ENCODE measurements at places on chromosomes 6 and 20.
A peak's percentile ranks its signal among the peaks of the same experiment; 100 is the strongest.

DNA sequence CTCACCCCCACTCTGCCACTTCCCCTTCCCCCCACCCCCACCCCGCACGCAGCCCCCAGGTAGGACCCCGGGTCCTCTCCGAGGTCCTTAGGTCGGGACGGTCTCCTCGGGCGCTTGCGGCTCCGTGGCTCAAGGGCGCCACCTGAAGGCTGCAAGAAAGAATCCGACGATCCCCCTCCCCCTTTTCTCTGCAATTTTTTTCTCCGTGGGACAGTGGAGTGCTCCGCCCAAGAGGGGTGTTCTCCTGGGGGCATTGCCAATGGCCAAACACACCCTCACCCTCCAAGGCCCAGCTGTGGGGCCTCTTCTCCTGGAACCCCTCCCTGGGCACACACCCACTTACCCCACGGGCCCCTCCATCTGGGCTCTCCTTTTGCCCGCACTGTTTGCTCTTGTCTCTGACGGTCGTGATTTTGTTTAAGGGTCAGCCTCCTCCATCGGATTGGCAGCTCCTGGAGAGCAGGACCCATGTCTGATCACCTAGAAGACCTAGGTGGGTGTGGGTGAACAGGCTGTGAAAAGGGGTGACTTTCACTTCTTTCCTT lies 1.1 kb upstream of the TMEM74B start:
- peak; percentile 33 for DNase-seq

GRCh38 chr20:10735195-10735949 lies 61.6 kb upstream of the JAG1 start:
- no peak for DNase-seq

DNA sequence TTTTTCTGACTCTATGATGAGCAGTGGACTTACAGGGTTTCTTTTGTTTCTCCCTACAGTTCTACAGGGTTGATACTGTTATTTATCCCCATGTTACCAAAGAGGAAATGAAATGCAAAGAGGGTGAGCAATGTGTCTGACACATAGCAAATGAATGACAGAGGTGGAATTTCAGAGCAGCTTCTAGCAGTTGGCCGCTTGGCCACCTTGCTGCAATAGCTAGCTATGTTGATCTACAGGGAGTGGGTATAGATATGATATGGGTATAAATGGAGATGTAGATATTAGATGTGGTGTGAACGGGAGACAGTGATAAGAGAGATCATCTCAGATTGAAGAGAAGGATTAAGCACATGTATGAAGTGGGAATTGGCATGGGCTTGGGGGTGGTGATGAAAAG lies 10.9 kb upstream of the SLC22A3 start:
- peak; percentile 44 for DNase-seq

- no peak for DNase-seq
Measured at GRCh38 chr6:111068866-111069234, 18.5 kb upstream of the SLC16A10 start.

DNA sequence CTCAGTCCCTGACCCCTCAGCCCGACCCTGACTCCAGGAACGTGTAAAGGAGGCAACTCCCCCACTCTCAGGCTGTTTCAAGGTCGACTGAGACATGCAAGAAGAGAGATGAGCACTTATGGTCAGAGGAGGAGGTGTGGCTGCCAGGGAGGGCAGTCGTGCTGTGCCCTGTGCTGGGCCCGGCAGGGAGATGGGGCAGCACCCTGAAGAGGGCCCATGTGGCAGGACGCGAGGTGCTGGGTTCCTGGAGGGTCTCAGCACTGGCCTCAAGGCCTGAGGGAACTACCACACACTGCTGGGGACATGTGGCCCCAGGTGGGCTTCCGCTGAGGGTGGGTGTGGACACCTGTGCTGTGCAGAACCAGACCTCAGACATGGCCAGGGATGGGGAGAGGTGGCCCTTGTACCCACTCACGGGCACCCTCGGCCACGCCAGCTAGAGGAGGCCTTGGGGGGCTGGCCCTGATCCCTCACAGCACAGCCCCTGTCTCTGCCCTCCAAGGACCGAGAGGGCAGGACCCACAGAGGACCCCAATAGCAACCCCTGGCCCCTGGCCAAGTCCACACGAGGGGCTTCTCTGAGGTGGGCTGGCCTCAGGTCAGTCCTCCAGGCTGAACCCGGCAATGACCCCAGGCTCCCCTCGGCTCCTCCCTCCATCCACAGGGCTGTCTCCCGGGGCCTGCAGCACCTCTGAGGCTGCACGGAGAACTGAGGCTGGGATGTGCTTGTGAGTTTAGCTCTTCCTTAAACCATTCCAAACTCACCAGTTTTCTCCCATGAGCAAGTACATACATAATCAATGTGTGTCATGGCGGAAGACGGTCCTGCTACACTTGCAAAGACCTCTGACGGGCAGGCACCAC lies 8.7 kb downstream of the SLC2A4RG start:
- DNase-seq, result no peak

DNA sequence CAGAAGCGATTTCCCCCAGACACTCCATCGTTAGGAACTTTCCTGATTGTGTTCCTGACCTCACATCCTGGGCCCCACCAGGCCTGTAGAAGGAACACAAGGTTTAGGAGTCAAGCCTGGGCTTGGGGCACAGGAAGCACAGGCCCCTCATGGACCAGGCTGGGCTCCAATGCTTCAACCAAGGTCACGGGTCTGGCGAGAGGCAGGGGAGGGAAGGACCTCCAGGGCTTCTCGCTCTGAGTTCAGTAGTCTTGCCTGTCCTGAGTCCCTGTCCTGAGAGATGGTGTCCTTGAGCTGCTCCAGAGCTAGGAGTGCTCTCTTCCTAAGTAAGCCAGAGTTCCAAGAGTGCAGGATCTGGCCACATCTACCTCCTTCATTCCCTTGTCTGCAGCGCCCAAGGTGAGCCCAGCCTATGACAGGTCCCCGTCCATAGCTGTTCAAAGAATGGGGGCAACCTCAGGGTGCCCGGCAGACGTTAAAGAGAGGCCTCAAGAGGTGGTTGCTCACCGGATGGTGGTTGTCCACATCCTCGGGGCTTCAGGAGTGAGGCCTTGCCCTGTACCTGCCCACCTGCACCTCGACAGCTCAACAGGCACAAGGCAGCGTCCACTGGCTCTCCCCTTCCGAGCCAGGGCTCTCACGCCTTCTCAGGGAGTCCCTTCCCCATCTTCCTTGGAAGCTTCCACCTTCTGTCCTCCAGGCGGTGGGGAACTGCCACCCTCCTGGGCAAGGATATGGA lies 1.6 kb upstream of the TUBB1 start:
- DNase-seq, result no peak

- no peak for DNase-seq
Measured at GRCh38 chr6:108361312-108361932, 66.6 kb downstream of the AFG1L start.

GRCh38 chr6:163904186-163904585 lies 489.7 kb downstream of the QKI start:
- DNase-seq, result no peak

- peak; percentile 97 for DNase-seq
Measured at GRCh38 chr20:32474967-32475811, 109.9 kb downstream of the NOL4L start.

DNA sequence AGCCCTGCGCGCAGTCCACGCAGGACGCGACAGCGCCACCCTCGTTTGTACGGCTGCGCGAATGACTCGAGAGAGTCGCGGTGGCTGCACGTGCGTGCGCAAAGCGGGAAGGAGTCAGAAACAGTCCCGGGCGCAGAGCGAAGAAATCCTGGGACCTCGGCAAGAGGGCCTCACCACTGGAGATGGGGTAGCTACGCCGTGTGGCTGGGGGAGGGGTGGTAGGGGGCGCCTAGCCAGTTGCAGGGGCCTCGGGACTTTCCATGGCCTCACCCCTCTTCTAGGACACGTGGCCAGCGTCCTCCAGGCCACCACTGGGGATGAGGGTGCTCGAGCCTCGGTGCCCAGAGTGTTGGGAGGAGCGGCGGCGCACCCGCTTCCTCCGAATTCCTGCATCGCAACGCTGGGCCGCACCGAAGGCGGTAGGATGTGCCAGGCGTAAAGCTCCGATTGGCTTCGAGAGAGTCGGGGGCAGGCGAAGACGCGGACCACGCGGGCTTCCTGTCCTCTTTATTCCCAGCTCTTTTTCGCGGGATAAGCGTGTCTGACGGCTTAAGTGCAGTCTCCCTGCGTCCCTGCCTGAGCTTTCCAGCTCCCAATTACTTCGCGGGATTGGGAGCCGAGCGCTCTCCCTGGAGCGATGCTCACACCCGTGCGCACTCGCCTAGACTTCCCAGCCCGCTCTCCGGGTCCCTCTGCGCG lies 38.7 kb downstream of the NCR2 start:
- no peak for DNase-seq

GRCh38 chr6:42045538-42046460 lies 4.5 kb upstream of the TAF8 start:
- peak; percentile 86 for DNase-seq

GRCh38 chr20:533526-533925 lies 10.1 kb downstream of the CSNK2A1 start:
- DNase-seq, result no peak

- peak; percentile 81 for DNase-seq
Measured at GRCh38 chr20:57346477-57346876, 4.6 kb upstream of the RAE1 start.

DNA sequence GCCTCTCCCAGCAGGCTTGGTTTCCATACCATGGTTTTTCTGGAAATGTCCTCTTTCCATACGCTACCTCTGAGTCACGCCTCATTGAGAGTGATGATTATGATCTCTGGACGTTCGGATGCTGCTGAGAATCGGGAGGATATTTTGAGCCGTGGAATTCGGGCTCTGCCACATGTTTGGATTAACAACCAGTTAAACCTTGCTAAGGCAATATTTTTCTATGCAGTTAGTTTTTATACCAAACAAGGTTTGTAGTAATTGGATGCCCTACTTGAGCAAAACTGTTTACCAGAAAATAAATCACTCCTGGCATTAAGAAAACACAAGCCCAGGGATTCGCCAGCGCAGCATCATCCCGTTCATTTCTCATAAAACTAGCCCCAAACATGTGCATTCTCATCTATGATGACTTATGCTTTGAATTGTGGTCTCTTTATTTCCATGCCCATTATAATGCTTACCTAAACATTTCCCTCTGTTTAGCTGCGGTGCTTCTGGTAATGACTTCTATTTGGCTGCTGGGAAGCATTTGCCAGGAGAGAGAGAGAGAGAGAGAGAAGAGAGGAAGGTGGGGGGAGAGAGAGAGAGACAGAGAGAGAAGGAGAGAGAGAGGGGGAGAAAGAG lies 198.9 kb downstream of the CLIC5 start:
- DNase-seq, result no peak

- DNase-seq, result peak; percentile 87
Measured at GRCh38 chr20:62776692-62777527, 19.4 kb upstream of the MRGBP start.

- DNase-seq, result no peak
Measured at GRCh38 chr6:38192011-38192410, 372.5 kb downstream of the ZFAND3 start.

DNA sequence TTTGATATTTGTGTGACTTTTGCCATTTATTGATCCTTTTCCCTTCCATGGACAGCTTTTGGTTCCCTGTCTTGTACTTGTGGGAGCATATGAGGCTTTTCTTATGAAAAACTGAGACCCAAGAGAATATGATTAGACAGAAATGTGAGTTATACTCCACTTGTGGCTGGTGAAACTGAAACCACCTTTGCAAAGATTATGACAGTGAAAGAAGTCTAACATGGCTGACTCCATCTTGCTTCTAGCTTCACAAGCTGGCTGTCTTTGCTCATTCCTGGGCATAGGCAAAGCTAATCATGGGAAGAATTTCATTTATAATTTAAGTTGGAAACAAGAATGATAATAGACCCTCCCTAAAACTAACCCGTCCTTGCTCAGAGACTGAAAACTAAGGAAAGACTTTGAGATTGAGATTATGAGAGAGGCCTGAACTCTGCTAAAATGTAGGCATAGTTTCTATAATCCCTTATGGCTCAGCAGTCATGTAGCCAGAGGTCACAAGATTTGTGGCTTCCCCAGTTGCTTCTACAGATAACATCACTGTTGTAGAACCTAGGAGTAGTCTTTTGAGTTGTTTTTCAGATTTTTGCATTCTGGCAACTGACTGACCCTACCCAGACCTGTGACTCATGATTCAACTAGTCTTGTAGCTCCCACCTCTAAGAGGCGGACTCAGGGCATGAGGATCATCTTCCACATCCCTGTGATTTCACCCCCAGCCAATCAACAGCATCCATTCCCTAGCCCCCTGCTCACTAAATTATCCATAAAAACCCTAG lies 50.9 kb upstream of the CD2AP start:
- no peak for DNase-seq

DNA sequence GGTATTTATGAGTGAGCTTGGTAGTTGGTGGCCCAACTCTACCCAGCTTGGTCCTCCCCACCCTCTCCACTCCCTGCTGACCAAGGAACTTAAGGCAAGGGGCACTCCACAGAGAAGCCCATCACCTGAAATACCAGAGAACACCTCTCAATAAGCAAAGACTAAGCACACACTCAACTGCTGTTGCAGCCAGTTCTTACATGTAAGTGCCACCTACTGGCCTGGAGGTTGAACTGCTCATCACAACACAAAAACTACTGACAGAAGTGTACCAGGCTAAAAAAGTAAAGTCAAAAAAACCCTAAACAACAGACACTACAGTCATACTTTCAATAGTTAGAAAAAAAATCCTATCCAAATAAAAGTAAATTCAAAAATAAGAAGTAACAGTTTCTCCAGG lies 146.2 kb downstream of the FAM83B start:
- DNase-seq, result peak; percentile 17

DNA sequence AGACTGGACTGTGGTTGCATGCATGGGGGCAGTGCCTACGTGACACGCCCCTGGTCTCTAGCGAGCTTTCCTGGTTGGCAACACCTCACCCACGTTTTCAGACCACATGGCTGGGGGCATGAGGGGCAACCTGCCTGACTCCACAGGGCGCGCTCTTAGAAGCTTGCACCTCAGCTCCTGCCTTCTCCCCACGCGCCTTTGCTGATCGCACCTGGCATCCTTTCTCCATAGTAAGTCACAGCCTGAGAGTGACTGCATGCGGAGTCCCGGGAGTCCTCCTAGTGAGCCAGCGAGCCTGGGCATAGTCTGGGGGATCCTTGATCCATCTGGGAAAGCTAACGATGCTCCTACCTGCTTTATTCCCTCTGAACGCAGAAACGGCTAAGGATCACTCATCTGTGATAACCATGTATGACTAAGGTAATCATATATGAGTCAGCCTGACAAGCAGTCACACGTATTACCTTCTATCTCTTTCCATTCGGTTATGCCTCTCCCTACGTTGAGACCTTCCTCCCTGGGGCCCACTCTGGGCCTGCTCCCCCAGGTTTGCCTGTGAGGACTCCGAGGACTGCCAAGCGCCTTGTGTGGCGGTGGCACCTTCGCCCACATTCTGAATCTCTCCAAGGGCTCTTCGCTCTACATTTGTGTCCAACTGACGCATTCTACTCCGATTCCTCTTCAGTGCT lies 4.5 kb downstream of the TCFL5 start:
- DNase-seq, result peak; percentile 18

- DNase-seq, result peak; percentile 88
Measured at GRCh38 chr20:35207950-35208611, 18.4 kb upstream of the MMP24 start.

GRCh38 chr20:22723659-22724058 lies 139.3 kb upstream of the FOXA2 start:
- peak; percentile 22 for DNase-seq

- no peak for DNase-seq
Measured at GRCh38 chr6:25524542-25524941, 127.5 kb upstream of the SCGN start.

- no peak for DNase-seq
Measured at GRCh38 chr20:51488331-51488730, 54.2 kb downstream of the NFATC2 start.
